ENCODE measurements at places on chromosomes 11 and 22.
A peak's percentile ranks its signal among the peaks of the same experiment; 100 is the strongest.

DNA sequence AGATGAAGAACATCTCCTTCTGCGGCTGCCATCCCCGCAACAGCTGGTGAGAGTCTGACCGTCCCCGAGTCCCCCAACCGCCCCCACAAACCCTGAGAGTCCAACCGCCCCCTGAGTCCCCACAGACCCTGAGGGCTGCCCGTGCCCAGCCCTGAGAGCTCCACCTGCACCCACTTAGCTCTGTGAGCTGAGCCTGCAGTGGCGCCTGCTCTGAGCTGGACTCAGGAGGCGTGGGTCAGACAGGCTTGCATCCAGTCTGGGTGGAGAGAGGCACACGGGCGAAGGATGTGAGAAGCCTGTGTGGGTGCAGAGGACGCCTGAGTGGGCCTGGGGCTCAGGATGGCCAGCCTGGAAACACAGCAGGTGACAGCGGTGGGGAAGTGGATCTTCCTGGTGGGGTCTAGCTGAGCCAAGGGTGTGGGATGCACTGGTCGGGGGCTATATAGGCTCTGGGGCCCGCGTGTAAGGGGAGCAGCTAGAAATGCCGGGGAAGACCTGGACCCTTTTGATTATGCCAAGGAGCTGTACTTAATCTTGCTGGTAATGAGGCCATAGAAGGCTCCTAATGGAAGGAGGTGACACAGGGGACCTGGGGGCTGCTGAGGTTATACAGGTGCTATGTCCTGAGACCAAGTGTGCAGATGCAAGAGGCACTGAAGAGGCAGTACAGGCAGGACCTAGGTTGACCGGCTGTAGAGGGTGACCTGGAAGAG, 6.5 kb downstream of the MAPK8IP2 start:
- DNase-seq = no peak

- DNase-seq = no peak
Measured at GRCh38 chr22:27512283-27512761, 289.2 kb downstream of the MN1 start.

- no peak for DNase-seq
Measured at GRCh38 chr11:57146301-57146700, 35.5 kb upstream of the LRRC55 start.

- peak; percentile 28 for DNase-seq
Measured at GRCh38 chr11:121194731-121195596, 93.9 kb downstream of the TECTA start.

Data from activated naive CD4-positive, alpha-beta T cell treated with anti-CD3 and anti-CD28 coated beads, Interleukin-2, amount 50 U/mL, for 16 hours (primary cell).